ENCODE measurements at places on chromosomes 5 and 9.

- DNase-seq: peak; percentile 40
These were observed 111.1 kb downstream of the PAM start for GRCh38 chr5:102866237-102866600.

- peak; percentile 33 for DNase-seq
These were observed 57.5 kb downstream of the PIP5K1B start for GRCh38 chr9:68762570-68762969.

- no peak for DNase-seq
These were observed 195.3 kb downstream of the CACNA1B start for GRCh38 chr9:138072897-138073296.

DNA sequence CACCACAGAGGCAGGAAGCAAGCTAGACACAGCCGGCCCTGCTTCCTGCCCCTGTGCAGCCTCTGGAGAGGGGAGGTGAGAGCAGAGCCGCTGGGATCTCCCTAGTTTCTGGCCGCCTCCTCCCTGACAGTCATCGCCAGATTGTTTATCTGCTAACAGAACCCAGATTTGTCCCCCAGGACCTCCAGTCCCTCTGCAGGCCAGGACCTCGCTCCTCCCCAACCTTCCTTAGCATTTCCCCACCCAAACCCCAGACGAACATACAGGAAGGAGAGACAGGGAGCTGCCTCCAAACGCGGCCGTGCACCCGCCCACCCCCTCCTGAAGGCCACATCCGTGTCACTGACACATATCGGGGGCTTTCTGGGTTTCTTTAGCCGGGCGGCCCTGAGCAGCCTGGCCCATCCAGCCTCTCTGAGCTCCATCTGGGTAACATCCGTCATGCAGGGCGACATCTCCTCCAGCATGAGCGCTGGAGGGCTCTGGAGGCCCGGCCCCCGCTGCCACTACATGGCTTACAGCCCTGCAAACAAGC, 47.5 kb downstream of the DBH start:
- peak; percentile 75 for DNase-seq

DNA sequence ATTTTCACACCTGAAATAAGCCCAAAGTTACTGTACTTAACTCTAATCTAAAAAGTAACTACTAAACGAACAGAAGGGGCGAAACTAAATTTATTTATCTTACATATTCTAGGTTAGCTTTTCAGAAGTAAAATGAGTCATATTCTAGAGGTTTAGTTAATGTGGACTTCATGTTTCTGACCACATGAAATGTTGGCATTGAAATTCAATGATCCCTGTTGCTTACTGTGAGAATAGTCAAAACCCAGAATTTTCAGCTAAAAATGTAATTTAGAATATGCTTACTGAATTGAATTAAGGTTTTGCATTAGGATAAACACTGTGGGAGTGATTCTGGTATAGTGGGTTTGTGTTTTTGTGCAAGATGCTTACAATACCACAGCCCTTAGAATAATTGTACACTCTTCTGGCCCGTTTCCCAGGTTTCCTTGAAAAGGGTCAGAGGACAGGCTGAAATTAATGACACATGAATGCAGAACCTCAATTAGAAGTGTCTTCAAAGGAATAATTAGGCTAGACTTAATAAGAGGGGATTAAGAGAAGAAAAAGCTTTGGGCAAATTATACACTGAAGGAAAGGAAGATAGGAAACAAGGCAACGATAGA, 1.4 kb upstream of the SNX18 start:
- no peak for DNase-seq

GRCh38 chr9:97507428-97507984, 6.0 kb downstream of the TMOD1 start:
- no peak for DNase-seq

GRCh38 chr9:78438211-78438610, 141.3 kb downstream of the PSAT1 start:
- no peak for DNase-seq

- DNase-seq: no peak
These were observed 77.7 kb upstream of the TMED7 start for GRCh38 chr5:115703514-115703913.

- DNase-seq: no peak
These were observed 39.9 kb upstream of the RETREG1 start for GRCh38 chr5:16656561-16657191.

- no peak for DNase-seq
These were observed 37.6 kb upstream of the CAVIN4 start for GRCh38 chr9:100540327-100540726.

GRCh38 chr5:59485629-59486439, 407.7 kb downstream of the PDE4D start:
- DNase-seq: no peak

DNA sequence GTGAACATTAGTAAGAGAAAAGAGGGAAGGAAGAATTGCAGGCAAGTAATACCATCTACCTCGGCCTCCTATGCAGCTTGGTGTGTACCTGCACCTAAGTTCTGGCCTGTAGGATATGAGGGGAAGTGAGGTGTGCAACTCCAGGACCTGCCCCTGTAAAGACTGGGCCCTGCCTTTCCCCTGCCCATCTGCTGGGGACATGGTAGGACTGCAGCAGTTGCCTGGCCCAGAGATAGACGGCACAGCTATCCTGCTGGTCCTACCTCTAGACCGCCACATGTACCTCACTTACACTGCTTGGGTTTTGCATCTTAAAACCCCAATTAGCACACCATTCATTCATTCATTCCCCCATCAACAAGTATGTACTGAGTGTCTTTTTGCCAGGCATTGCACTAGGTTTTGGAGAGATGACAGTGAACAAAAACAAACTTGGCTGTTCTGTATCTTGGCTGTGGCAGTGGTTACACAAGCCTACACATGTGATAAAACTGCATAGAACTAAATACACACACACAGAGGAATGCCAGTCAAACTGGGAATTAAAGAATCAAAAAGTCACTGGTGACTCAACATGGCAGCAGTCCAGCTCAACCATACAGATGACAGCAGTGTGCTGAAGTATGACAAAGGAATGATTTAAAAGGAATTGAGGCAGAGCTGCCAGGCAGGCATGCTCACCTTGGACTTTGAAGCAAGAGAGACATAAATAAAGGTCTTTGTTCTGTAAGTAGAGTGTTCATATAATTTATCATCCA, 23.3 kb upstream of the MGAT1 start:
- DNase-seq: peak; percentile 69

DNA sequence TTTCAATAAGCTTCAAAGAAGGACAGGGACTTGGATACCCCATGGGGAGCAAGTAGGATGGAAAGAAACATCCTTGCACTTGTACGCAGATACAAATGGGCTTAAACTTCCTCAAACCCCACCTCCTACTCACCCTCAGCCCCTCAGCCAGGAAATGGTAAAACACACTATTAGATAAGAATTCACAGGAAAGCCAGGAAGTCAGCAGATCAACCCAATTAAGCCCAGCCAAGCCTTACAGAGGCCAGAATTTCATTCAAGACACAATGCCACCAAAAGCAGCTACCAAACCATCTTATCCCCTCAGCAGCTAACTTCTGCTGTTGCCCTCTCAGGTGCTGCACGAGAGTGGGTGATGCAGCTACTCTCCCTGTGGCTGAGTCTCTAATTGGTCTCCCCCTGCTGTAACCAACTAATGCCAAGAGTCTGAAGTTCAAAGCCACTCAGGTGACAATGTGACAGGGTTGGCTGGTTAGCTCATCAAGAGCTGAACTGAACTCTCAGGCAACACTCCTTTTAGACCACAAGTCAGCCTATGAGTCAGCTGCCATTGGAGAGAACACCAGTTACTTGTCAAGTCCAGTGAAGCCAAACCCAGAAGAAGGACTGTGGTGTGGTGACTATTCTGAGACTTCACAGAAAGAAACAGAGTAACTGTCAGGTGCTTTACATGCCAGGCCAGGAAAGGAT, 201.9 kb downstream of the ZNF608 start:
- DNase-seq: no peak

- no peak for DNase-seq
These were observed 737.2 kb upstream of the ZNF608 start for GRCh38 chr5:125483609-125484008.

DNA sequence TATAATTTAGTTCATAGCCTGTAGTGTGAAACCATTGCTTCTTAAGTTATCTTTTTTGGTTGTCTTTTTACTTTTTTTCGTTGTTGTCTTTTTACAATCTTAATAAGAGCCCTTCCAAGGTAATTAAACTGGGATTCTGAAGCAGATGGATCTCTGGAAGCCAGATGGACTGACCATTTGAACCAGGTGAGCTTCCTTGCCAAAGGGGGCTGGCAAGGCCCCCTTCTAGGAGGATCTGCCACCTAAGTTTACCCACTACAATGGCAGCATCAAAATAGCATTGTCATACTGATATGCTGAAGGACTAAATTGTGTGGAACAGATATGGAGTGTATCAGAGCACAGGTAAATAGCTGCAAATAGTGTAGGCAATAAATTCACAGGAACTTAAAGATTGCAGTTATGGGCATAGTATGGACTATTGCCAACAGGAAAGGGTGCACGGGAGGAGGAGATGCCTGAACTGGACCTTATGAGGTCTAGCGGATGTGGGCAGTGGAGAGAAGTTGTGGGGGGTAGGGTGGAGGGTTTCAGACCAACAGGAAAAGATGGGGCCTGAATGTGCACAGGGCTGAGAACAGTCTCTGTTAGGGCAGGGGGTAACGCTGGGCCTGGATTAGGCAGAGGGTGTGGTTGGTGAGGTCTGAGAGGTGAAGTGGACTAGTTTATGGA, 61.5 kb upstream of the CTXN3 start:
- no peak for DNase-seq

GRCh38 chr5:102937894-102938293, 182.0 kb downstream of the GIN1 start:
- no peak for DNase-seq

DNA sequence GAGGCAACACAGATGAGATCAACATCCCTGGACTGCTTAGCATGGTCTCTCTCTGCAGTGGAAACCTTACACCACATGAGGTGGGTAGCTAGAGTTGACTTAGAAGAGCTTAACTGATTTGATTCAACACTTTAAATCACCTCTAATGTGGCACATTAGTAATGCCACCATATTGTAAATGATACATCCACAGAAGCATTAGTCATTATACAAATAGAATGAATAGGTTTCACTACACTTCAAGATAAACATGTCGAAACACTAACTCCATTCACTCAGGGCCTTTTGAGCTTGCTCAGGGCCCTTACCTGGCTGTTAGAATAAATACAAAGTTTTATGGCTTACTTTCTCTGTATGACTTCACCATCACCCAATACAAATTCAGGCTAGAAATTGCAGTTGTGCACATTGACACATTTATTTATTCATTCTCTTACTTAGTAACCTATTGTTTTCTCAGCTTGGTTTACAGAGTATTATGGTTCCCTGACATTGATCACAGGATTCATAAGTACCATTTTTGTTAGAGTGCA, 9.3 kb upstream of the SMAD5 start:
- no peak for DNase-seq

DNA sequence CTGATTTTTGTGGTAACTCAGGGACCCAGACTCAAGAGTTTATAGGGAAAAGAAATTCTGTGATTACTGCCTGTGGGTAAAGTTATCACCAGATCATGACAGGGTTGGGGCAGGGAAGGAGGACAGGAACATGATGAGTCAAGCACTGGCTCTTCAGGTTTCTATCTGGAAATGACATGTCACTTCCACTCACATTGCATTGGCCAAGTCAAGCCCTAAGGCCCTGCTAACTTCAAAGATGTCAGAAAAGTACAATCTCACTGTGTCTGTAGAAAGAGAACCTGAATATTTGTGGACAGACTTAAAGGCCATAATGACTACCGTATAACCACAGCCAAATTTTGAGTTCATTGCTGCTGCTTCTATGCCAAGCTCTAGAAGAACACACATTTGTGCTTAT, 187.7 kb downstream of the TLE4 start:
- no peak for DNase-seq

GRCh38 chr5:54551926-54552325, 34.4 kb downstream of the SNX18 start:
- no peak for DNase-seq

- DNase-seq: no peak
These were observed 6.2 kb downstream of the KDM4C start for GRCh38 chr9:6764011-6764410.

GRCh38 chr5:62126090-62126489, 179.9 kb upstream of the KIF2A start:
- DNase-seq: no peak

DNA sequence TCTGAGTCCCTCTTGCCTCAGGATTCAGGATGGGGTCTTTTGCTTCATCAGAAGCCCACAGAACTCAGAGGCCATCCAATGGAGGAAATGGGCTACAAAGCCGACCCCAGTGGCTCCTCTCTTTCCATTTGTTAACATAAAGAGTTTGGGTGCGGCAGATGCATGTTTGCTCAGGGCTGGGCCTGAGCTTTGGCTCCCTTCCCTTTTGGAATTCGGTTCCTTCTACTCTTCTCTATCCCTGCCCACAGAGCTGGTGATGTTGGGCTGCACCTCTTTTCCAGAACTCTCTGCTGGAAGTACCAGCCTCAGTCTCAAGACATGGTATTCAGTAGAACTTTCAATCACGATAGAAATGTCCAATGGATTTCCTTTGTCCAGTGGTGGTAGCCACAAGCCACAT, 66.9 kb upstream of the AGXT2 start:
- no peak for DNase-seq

GRCh38 chr5:74146796-74147195, 493.7 kb downstream of the ENC1 start:
- no peak for DNase-seq

- no peak for DNase-seq
These were observed 97.0 kb downstream of the TSSK1B start for GRCh38 chr5:113337515-113338415.

- no peak for DNase-seq
These were observed 30.5 kb downstream of the GRIA1 start for GRCh38 chr5:153520952-153521351.

DNA sequence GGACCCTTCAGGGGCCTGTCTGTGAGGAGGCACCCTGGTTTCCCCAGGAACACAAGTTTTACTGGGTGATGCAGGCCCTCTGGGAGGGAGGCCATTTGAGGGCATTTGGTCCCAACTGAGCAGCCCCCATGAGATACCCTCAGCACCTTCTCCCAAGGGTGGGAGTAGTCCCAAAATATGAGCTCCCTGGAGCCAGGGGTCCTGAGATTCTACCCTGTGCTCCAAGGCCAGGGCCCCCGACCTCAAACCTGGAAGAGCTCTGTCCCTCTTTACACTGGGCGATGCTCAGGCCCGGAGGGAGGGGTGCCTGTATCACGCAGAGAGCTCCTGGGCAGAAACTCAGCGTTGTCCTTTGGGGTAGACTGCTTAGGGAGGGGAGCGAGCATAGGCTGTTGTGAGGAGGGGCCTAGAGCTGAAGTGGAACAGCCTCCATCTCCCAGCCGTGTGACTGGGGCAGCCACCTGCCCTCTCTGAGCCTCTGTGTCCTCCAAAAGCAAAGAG, 64.0 kb upstream of the SYNPO start:
- DNase-seq: no peak

- no peak for DNase-seq
These were observed 282.2 kb downstream of the DTWD2 start for GRCh38 chr5:118705959-118706667.

DNA sequence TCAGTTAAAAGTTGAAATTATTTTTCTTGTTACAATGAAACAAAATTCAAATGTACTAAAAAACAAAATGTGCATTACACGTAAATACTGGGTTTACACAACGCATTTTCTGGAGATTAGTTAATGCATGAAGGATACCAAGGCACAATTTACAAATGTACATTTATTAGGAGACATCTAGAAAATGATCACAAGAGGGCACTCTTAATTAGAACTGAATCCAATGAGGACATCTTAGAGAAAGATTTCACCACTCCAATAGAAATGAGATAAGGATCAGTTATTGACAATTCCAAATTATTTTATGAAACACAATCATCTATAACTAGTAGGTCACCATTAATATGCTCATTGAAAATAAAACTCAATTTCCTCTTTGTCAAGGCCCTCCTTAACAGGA, 36.6 kb upstream of the CDH12 start:
- no peak for DNase-seq

All from kidney capillary endothelial cell (primary cell).